Activated CD4-positive, alpha-beta T cell treated with anti-CD3 and anti-CD28 coated beads, Interleukin-2, amount 50 U/mL, for 24 hours (primary cell): ENCODE measurements at places on chromosomes 5 and 9.

GRCh38 chr5:128009403-128009802, 74.2 kb upstream of the SLC12A2 start:
- no peak for DNase-seq

DNA sequence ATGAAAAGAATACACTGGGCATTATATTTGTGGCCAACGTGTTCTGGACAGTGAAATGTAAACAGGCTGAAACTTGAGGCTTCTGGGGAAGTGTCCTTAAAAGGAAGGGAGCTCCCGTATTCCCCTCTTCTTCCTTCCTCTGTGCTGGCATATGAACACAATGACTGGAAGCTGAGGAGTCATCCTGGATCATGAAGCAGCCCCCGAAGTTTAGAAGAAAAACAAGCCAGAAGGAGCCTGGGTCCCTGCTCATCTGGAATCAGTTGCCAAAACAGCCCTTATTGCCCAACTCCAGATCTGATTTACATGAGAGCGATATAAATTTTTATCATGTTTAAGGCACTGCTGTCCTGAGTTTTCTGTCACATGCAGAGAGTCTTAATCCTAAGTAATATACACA, 65.4 kb upstream of the SLC1A1 start:
- DNase-seq: no peak

- peak; percentile 17 for DNase-seq
Observed at GRCh38 chr9:136484153-136485048, 1.6 kb upstream of the SEC16A start.

DNA sequence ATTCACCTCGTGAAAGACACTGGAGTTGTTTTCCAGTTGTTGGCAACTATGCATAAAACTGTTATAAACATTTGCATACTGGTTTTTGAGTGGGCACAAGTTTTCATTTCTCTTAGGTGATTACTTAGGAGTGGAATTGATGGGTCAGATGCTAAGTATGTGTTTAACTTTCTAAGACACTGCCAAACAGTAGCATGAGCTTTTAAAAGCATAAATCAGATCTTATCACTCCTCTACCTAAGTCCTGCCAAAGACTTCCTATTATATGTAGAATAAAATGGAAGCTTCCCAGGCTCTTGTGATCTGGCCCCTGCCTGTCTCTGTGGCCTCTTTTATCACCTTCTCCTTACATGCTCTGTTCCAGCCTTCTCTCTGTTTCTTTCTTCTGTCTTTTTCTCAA, 72.6 kb downstream of the SH3RF2 start:
- no peak for DNase-seq

GRCh38 chr9:129655696-129656095, 9.8 kb upstream of the PRRX2 start:
- no peak for DNase-seq

DNA sequence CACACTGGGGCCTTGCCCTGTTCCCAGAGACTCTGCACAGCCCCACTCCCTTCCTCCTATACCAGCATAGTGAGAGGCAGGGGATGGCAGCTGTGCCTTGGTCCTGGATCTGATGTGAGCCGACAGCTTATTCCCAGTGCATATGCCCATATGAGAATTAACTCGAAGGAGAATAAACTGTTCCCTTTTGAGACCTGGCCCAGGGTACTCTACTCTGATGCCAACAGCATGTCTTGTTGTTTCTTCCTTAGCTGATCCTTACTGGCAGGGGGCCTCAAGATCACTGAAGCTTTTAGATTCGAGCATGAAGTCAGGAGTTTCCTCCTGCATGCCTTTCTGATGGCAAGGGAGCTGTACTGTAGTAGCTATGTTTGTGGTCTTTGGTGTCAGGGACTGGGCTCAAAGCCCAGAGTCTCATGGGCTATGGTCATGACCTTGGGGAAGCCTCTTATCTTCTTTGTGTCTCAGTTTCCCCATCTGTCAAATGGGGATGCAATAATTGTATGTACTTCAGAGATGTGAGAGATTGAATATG, 57.1 kb downstream of the DOCK2 start:
- no peak for DNase-seq

DNA sequence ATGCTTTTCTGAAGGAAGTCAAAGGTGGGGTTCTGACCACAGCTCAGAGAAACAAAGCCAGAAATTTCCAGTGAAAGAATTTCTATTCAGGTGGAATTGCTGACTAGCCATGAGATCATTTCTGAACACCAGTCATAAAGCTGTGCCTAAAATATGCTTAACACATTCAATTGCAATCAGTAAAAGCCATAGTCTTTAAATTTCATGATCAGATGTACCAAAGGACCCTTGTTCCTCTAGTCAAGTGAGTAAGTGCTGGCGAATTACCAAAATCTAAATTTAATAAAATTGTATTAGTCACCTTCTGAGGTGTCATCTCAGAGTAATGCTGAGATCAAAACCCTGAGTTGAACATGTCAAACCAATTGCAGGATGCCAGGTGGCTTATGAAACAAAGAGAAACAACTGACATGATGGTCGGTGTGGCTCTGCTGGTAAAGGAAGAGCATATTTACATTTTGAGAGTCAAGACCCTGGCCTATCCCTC, 334.2 kb upstream of the CCNH start:
- no peak for DNase-seq

DNA sequence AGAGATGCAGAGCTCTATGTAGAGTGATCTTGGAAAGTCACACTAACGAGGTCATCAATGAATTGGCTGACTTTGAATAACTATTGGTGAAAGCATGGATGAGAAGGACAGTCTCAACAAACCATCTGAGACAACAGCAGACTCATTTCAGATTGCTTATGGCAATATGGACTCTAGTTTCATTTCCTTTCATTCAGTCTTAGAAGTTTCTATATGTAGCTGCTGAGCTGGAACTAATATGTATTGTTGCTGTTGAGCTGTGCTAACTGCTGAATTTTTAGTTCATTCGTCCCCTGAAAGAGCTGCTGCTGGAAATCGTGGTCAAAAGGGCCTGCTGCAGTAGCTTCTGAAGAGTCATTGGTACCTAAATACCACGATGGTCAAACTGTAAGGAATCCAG, 31.3 kb downstream of the TNFSF15 start:
- DNase-seq: no peak

- no peak for DNase-seq
Observed at GRCh38 chr9:23497137-23497504, 328.9 kb downstream of the ELAVL2 start.

GRCh38 chr5:115330830-115331229, 34.4 kb upstream of the CCDC112 start:
- no peak for DNase-seq

DNA sequence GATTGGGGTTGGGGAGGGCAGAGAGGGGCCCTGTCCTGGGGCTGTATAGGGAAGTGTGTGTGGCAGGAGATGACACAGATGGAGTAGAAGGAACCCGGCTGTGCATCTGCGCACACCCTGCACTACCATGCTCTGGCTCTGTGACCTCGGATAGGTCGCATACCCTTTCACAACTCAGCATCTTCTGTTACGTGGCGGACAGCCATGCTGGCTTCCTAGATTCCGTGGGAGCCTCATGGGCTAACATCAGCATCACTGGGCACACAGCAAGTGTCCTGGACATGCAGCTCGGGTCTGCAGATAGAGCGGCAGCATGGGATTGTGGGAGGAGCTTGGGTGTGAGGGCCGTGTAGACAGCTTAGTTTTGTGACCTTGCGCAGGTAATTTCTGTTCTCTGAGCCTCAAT, 9.2 kb downstream of the ARPC5L start:
- DNase-seq: no peak

DNA sequence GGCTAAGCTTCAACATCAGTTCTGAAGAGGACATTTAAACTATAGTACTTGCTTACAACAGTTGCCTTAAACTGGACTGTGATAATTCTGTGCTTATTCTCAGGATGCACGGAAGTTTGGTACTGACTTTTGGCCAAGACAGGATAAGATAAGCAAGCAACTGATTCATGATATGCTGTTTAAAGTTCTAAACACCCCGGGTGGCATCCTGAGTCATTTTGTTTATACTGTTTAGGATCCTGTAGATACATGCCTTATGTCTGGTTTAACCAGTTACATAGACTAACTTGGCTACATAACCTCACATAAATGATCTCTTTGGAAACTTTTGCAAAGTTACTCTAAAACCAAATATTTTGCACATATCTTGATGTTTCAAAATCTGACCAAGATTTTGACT, 95.9 kb downstream of the CDH9 start:
- no peak for DNase-seq

DNA sequence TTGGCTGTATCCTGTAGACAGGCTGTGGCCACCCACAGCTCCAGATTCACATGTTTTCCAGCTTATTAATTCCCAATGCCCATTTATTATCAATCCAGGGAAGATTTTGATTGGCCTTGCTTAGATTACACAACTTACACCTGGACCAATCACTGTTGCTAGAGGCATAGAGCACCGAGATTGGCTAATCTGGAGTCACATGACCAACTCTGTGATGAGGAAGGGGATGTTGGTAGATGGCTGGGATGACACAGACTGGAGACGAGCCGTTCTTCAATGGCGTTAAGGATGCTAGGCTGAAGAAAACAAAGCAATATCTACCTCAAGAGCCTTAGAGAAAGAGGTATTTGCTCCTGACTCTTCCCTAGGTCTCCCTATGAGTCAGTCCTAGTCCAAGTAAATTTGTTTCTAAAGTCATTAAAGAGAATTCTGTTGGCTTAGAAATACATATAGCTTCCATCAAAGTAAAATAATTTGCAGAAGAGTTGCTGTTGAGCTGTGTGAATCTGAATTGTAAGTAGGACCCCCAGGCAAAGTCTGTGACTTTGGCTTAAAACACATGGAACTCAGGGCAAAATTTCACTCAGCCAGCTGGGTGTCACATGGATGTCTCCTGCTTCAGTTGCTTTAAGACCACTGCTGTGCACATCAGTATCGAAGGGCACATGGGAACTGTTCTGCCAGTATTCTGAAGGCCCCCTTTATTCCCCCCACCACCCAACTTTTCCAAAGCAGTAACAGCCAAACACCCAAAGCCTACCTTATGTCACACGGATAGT, 326.4 kb upstream of the KLF4 start:
- DNase-seq: no peak

GRCh38 chr5:150410524-150411244, 2.0 kb downstream of the CD74 start:
- DNase-seq: peak; percentile 24

- DNase-seq: no peak
Observed at GRCh38 chr9:111572950-111573604, 26.4 kb downstream of the PTGR1 start.

DNA sequence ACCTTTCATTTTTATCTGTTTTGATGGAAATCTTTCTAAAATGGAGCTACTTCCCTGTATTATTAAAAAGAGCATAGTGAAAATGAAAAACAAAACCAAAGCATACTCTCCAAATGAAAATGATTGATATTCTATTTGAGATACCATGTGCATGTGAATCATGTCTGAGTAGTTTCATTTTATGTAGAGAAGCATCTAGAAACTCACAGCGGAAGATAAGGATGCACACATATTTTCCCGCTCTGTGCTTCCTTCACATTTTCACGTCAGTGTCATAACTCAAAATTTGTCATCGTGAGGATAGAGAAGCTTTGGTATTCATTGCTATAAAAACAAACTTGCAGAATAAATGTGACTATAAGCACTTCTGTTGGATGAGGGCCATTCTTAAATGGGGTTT, 34.0 kb upstream of the CLINT1 start:
- DNase-seq: no peak

DNA sequence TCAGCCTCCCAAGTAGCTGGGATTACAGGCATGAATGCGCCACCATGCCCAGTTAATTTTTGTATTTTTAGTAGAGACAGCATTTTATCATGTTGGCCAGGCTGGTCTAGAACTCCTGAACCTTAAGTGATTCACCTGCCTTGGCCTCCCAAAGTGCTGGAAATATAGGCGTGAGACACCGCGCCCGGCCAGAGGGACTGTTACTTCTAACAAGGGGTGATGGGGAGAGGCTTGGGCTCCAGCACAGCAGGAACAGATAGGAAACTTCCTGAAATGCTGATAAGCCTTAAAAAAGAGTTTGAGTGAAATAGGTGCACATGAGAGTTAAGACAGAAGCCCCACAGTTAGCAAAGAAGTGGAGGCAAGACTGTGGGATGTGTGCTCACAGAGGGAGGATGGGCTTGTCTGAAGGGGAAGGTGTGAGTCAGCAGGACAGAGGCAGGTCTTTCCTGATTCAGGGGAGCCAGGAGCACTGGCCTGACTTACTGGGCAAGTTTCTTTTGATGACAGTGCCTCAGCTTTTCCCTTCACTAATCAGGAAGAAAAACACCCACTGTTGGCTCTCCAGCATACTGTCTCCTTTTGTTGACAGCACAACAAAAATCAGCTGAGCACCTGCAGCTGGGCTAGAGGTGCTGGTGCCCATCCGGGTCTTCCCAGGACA, 68.4 kb downstream of the RAD23B start:
- no peak for DNase-seq

GRCh38 chr5:134649163-134649835, 714 bp downstream of the SEC24A start:
- no peak for DNase-seq

- no peak for DNase-seq
Observed at GRCh38 chr5:169746147-169746694, 109.1 kb downstream of the DOCK2 start.

GRCh38 chr5:149433524-149434131, 54.5 kb upstream of the IL17B start:
- no peak for DNase-seq

DNA sequence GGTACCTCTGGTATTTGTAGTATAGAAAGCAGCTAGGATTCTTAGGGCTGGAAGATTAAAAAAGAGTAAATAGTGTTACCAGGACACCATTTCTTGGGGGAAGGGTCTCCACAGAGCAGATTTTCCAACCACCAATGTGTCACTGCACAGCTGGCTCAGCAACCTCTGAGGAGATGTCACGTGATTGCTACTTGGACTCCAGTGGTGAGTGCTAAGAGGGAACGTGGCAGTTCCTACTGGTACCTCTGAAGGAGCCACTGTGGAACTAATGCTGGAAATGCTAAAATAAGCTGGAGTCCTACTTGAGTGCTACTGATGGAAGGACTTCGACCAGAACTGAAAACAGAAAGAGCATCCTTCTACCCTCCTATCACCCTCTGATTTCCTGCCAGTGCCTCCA, 36.1 kb upstream of the SPDL1 start:
- DNase-seq: no peak

DNA sequence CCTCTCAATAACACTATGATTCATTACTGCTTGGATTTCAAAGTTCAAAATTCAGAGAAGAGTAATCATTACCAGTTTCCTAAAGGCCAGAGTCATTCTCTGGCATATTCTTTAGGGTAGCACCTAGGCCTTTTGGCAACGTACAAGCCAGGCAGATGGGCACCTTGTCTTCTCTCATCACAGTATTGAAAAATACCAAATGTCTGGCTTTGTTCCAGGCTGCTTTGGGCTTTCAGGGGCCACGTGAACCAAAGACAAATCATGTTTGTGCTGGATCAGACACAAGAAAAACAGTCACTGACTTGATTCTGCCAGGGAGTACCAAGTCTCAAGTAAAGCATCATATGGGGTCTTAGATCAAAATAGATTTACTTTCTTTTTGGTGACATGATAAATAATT, 15.5 kb downstream of the MEGF9 start:
- no peak for DNase-seq

DNA sequence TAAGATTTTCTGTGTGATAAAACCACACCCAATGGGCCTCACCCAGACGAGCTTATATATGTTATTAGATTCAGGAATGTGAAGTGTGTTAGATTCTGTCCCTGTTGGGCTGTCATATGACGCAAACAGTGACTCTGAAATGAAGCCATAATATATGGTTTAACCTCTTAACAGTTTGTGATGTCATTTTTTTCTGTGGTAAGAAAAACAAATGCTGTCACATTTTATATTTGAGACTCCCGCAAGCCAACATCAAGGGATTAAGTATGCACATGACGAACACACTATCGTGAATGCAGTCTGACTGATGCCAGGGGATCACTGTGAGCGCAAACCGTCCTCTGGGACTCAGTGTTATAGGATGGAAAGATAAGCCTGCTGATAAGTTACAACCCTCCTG, 321.7 kb downstream of the SH3GL2 start:
- no peak for DNase-seq
